ENCODE measurements at places on chromosomes 5 and 9. TPM values are rescaled to one million over a fixed set of nuclear protein-coding genes. Genes with fewer than 3 reads are reported as not detected.

GABRA1 gene
- not detected for total RNA-seq

SLC6A3 gene
- total RNA-seq = 0.15 TPM

PKD2L2 gene
- total RNA-seq = not detected

HMGCS1 gene
- total RNA-seq = 53.7 TPM

CEP72 gene
- total RNA-seq = 11.4 TPM

UGT3A2 gene
- total RNA-seq = not detected
